ENCODE measurements at places on chromosomes 5 and 9.
A peak's percentile ranks its signal among the peaks of the same experiment; 100 is the strongest.

GRCh38 chr5:90613918-90614504 lies 55.4 kb downstream of the ADGRV1 start:
- no peak for DNase-seq

DNA sequence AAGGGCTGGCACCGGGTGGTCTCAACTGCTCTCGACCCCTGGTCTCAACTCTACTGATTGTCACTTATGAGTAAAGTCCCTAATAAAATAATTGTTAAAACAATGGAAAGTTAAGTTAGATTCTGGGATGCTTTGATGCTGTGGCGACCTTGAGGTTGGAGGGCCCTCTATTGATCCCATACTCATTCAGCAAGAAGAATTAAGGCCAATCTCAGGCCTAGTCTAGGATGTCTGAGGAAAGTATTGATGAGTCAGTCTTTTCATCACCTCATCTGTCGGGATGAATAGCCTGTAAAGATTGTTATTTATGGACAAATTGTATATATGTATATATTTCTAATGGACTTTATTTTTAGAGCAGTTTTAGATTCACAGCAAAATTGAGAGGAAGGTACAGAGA lies 50.8 kb downstream of the WDR36 start:
- no peak for DNase-seq

GRCh38 chr5:160506006-160507004 lies 84.7 kb downstream of the PTTG1 start:
- DNase-seq, result no peak

DNA sequence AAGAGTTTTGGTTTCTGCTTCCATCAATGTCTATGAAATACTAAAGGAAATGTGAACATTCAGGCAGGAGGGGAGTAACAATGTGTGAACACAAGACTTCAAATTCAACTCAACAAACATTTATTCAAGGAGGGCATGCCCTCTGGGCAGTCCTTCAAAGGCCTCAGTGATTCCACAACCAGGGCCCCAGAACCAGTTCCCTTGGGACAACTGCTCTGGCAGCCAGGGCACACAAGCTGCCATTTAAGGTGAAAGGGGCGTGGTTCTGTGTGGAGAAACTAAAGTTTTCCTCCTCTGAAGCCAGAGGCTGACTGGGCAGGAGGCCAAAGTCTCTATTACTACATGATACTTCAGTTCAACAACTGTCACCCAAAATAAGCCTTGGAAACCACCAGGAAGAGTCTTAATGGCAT lies 3.2 kb downstream of the RBM18 start:
- peak; percentile 39 for DNase-seq

- DNase-seq, result no peak
These were observed 14.6 kb upstream of the AQP7 start for GRCh38 chr9:33416996-33417395.

Data from NCI-H345 (cell line).